ENCODE measurements at places on chromosomes 3 and 15.

DNA sequence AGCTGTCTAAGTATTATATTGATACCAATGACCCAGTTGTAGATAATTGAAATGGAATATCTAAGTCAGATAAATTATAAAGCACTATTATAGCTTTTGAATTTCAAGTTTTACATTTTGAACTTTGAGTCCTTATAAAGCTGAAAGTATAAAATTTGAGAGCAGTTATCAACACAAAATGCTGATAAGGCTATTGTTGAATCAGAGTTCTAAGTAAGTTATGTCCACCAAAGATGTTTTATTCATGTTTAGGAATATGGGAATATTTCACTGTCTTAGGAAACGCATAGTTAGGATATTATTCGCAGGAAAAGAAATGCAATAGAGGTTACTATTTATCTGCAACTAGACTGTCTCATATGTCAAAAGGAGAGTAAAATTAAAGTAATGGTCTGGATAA lies 29.4 kb downstream of the ZPLD1 start:
- no peak for DNase-seq

DNA sequence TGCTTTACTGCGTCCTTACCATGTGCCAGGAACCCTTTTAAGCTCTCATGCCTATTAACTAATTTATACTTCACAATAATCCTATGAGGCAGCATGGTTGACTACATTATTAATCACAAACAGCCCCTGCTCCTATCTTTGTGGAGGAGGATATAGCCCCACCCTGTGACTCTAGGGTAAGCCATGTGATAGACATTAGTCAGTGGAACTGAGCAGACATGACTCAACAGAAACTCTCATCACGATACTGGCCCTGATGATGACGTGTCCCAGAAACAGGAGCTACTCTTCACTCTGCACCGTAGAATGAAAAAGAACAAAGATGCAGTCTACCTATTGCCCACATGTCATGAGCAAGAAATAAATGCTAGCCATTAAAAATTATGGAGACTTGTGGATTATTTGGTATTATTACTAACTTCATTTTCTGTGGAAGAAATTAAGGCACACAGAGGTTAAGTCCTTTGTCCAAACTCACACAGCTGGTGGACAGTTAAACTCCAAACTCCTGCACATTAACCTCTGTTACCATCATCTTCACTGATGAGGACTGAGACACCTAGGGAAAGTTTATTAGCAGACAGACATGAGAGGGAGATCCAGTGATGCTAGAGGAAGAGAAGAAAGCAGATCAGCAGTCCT lies 51.2 kb downstream of the CFAP20DC start:
- DNase-seq: no peak

DNA sequence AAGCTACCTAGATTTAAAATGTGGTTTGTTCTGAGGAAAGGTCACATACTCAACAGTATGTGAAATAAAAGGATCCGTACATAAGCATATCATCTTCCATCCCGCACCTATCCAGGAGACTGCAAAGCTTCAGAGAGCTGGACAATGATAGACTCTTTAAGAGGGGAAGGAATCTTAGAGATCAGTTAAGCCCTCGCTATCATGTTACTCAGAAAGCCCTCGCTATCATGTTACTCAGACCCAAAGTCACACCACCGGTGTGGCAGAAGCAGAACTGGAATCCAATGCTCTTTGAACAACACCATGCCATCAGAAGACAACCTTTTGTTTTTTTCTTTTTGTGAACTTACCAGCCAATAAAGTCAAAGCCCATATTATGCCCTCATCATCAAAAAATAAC lies 5.8 kb downstream of the ANO10 start:
- DNase-seq: no peak

DNA sequence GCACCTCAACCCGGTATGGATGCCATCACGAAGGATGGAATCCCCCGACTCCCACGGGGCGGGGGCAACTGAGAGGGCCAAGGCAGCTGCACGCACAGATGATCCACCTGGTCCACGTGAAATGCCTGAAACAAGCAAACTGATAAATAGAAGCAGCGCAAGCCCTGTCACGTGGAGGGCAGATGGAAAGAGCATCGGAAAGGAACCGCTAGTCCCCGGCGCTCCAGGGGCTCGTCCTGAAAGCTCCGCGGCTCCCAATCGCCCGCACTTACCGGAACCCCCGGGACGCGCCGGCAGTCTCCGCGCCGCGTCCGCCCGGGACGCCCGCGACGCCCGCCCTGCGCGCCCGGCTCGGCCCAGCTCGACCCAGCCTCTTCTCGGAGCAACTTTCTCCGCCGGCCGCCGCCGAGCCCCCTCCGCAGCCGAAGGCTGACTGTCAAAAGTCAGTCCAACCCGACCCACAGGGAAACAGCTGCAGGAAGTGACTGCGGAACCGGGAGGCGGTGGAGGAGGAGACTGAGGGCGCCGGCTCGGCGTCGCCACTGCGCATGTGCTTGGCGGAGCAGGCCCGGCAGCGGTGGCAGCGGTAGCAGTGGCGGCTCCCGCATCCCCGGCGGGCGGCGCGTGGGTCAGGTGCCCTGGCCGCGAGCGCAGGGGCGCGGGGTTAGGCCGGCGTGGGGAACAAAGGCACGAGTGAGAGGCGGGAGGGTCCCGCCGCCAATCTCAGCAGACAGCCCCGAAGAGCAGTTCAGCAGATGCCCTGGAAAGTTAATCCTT lies at the start of gene ZMAT3:
Gene ZMAT3 (minus strand): TSS at position 487 of the 777 bp plus-strand sequence. CDS start 4,057 bp downstream, outside the sequence.
- peak; percentile 88 for DNase-seq

DNA sequence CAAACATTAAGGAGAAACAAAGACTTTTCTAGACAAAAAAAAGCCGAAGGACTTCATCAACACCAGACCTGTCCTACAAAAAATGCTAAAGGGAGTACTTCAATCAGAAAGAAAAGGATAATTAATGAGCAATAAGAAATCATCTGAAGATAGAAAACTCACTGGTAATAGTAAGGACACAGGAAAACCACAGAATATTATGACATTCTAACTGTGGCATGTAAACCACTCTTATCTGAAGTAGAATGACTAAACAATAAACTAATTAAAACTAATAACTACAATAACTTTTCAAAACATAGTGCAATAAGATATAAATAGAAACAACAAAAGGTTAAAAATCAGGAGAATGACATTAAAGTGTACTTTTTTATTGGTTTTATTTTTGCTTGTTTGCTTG lies 584.5 kb upstream of the CCDC54 start:
- no peak for DNase-seq

DNA sequence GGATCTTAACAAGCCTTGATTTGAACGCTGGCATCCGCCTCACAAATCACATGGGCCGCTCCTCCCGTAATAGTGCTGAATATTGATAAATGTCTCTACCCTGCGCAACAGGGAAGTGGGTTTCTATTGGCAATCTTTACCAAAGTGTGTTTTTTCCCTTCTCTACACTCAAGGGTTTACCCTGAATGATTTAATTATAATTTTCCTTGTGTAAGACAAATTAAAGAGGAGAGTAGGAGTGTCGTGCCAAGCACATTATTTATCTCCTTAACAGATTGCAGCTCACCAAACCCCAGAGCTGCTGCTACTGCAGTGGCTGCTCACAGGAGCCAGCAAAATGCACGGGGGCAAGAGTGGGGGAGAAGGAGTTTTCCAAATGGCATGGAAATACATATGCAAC lies 545.8 kb downstream of the FOXP1 start:
- no peak for DNase-seq

- DNase-seq: no peak
Observed at GRCh38 chr15:27410996-27411605, 440.1 kb downstream of the GABRG3 start.

DNA sequence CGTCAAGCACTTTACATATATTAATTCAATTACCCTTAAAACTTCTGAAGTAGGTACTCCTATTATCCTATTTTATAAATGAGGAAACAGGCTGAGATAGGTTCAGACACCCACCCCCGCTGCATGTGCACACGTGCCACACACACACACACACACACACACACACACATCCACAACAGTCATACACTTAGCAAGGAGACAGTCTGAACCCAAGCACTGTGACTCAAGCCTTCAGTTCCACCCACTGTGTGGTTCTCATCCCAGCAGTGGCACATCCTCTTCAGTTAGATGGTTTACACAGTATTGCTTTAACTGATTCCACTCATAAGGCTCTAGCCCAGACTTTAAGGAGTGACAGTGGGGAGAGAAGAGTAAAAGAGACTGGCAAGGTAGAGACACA lies 91.1 kb upstream of the FGF7 start:
- DNase-seq: no peak

All from CD4-positive, alpha-beta T cell treated with Interleukin-4 for 1 hour (primary cell).